CD4-positive, alpha-beta T cell treated with Interleukin-17A for 4 hours (primary cell): ENCODE measurements at places on chromosomes 2 and 18.

- DNase-seq, result no peak
Measured at GRCh38 chr2:13696601-13697000, 935.9 kb upstream of the LRATD1 start.

GRCh38 chr2:20225294-20226151, 593 bp upstream of the SDC1 start:
- peak; percentile 10 for DNase-seq

DNA sequence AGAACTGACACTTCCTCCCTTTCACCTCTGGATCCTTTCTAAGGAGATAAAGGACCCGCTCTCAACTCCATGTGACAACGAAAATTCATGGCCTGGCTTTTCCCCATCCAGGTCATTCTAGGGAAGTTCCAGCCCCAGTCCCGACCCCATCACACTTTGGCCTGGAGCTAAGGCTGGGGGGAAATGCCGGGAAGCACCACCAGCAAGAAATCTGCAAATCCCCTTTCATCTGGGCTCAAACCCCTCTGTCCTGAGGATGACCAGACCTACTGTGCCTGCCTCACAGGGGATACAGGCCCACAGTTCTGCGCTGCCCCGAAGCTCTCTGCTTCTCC, 1.3 kb downstream of the SIX2 start:
- DNase-seq, result no peak

DNA sequence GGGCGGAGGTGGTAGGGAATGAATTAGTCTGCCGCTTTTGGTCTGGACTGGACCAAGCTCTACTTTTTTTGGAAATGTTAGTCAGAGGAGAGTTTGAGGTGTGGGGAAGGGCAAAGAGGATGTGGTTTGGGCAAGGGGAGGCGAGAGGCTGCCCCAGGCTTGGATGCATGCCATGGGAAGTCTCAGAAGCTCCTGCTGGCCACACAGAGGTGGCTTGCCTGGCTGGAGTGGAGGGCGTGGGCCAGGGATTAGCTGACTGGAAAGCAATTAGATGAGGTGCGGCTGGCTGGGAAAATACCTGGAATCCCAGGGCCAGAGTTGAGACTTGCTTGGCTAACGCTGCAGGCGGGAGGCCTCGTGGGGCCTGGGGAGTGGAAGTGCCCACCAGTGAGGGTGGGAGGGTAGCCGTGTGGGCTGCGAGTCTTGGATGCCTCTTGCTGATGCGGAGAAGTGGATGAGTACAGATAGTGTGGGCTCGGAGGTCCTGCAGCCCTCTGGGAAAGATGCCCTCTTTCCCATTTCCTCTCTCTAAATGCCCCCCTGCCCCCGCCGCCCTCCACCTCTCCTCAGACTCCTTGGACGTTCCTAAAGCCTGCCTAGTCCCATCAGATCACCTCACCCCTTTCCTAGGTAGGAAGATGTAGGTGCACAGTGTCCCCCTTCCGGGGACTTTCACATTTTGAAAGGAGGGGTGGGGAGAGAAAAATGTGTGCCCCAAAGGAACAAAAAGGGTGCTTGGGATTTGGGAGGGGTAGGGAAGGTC, 117.6 kb downstream of the SMAD7 start:
- peak; percentile 39 for DNase-seq

DNA sequence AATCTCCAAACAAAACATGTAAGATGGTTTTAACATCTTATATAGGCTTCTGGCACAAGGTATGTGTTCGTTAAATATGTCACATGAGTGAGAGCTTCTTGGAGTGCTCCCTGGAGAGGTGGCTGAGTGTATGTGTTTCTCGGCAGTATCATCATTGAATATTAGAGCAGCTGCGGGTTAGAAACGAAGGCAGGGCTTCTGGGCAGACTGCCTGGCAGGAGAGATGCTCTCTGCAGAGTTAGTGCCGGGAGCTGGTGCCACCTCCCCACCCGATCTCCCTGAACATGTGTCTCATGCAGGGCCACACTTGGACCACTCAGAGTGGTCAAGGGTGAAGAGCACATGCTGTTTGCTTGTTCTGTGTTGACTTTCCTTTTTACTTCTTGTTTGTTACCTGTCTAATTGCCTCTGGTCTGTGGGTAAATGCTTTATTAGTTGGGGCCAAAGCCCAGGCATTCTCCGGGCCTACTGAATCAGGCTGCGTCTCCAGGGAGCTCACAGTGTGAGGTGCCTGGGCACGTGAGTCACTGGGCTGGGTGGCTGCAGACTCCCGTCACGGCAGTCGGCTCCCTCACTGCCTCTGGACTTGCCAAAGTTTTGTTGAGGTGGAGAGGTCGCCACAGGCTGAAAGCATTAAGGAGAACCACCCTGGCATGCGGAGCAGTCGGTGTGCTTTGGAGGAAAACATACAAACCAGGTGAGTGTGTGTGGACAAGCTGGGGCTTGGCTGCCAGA, 246.6 kb downstream of the FHOD3 start:
- no peak for DNase-seq

GRCh38 chr2:19109518-19109917, 248.9 kb downstream of the OSR1 start:
- no peak for DNase-seq

DNA sequence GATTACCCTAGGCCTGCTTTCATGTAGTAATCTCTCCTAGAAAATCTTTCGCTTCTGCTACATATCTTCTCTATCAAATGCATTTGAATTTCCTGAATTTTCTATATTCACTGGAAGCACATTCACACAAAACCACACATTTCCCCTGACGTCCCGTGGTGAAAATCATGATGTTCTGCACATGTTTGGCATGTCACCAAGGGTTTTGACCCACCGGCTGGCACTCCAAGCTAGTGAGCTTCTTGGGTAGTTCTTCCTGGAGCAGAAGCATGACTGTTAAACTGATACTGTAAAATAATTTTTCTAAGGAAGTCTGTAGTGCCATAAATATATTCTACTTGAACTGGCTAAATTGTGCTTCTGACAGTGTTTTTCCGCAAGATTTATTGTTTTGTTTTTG, 510.1 kb upstream of the SLC8A1 start:
- no peak for DNase-seq

- DNase-seq, result no peak
Measured at GRCh38 chr2:40516604-40517003, 64.7 kb upstream of the SLC8A1 start.

DNA sequence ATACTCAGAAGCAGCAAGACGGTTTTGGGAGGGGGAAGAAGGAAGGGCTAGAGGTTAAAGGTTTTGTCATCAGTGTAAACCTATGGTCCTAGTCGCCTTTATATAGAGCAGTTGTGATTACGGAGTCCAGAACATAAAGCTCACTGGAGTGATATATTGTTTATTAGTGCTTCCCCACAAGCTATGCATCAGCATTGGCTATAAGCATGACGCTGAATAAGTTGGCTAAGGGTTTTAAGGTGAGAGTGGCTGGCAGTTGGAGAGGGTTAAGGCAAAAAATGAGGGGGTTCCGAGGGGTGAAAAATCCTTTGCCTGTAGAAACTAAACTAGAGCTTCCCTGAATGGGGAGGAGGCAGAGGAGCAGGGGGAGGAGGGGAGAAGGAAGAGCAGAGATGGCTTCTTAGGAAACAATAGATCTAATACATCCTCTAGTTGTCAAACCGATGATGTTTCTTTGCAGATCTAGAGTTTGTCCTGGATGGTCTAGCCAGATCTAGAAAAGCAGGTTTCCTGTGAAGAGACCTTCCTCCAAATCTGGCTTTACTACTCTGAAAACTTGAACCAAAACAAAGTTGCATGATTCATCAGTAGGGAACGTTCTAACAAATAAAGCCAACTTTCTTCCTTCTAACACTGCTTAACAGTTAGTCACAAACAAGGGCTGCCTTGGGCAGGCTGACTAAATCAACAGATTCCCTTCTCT, 2.5 kb downstream of the KLF7 start:
- DNase-seq, result peak; percentile 68

GRCh38 chr18:49162226-49162864, 211.6 kb upstream of the SMAD7 start:
- DNase-seq, result no peak

GRCh38 chr2:69032336-69032735, 19.4 kb downstream of the ANTXR1 start:
- no peak for DNase-seq

GRCh38 chr18:57027190-57027708, 119.6 kb upstream of the BOD1L2 start:
- no peak for DNase-seq

- no peak for DNase-seq
Measured at GRCh38 chr2:230161184-230161583, 58.6 kb downstream of the SP110 start.

- no peak for DNase-seq
Measured at GRCh38 chr2:99404039-99404796, 67.0 kb downstream of the EIF5B start.

DNA sequence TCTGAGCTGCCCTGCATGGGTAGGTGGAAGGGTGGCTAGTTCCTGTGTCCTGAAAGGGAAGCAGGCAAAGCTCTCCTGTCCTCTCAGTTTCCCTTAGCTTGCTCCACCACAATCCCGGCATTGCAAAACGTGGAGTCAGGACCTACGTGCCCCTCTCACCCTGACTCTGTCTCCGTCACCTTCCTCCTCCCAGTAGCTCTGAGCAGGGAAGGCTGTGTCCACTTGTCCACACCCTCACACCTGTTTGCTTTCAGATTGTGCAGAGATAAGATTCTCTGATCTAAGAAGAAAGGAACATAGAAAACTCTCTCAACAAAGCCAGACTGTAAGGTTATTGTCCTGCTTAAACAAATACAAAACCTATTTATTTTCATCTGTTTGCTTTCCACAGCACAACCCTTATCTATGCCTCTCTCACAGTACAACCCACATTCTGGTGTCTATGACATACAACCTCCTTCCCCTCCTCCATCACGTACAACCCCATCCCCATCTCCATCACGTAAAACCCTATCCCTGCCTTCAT, 79.0 kb downstream of the ALPK2 start:
- no peak for DNase-seq

- no peak for DNase-seq
Measured at GRCh38 chr2:108936076-108936864, 52.8 kb downstream of the EDAR start.

- peak; percentile 13 for DNase-seq
Measured at GRCh38 chr2:216857131-216857550, 2.7 kb downstream of the TNP1 start.

DNA sequence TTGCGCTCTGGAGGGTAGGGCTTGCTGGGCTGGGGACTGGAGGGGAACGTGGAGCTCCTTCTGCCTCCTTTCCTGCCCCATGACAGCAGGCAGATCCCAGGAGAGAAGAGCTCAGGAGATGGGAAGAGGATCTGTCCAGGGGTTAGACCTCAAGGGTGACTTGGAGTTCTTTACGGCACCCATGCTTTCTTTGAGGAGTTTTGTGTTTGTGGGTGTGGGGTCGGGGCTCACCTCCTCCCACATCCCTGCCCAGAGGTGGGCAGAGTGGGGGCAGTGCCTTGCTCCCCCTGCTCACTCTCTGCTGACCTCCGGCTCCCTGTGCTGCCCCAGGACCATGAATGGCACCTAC, 4.3 kb downstream of the GPR35 start:
- no peak for DNase-seq

GRCh38 chr2:169659320-169659719, 34.9 kb downstream of the CFAP210 start:
- DNase-seq, result no peak

- no peak for DNase-seq
Measured at GRCh38 chr2:3051266-3051665, 326.4 kb downstream of the EIPR1 start.

- DNase-seq, result no peak
Measured at GRCh38 chr2:98090951-98091350, 4.0 kb downstream of the VWA3B start.

DNA sequence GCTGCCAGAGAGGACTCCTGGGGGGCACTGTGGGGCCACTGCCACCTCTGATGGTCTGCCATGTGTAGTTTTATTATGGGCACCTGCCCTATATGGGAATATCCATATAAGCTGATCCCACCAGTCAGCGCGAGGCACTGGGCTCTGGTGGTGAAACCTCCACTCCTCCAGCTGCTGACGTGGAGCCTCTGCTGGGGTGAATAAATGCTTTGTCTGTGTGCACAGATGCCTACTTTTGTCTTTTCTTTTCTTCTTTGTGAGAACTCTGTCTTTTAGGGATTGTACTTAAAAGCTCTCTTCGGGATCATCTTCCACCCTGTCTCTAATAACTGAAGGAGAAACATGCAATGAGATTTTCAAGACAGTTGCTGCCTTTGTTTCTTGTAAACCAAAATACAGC, 68.9 kb upstream of the NCK2 start:
- no peak for DNase-seq

GRCh38 chr2:176793792-176794191, 418.8 kb upstream of the HNRNPA3 start:
- no peak for DNase-seq

- DNase-seq, result no peak
Measured at GRCh38 chr2:148557844-148558436, 86.6 kb upstream of the EPC2 start.

DNA sequence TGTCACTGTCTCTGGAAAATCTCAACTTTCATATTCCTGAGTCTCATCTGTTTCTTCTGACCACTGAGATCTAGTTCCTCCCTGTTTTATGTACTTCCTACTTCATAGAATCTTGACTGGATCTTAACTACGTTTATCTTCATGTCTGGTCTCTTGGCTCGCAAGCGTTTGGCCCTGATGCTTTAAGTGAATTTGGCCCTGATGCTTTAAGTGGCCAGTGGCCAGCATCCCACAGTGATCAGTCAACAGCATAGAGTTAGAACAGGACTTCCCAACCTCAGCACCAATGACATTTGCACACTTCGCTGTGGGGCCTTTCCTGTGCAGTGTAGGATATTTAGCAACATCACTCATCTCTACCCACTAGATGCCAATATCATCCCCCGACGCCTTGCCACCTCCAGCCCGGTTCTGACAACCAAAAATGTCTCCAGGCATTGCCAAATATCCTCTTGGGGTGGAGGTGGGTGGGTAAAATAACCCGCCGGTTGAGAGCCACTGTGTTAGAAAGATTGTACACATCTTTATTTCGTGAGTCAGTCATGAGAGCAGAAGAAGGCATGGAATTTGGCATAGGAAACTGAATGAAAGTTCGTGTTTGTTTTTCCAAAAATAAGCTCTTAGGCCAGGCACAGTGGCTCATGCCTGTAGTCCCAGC, 12.2 kb downstream of the TM4SF20 start:
- DNase-seq, result no peak

DNA sequence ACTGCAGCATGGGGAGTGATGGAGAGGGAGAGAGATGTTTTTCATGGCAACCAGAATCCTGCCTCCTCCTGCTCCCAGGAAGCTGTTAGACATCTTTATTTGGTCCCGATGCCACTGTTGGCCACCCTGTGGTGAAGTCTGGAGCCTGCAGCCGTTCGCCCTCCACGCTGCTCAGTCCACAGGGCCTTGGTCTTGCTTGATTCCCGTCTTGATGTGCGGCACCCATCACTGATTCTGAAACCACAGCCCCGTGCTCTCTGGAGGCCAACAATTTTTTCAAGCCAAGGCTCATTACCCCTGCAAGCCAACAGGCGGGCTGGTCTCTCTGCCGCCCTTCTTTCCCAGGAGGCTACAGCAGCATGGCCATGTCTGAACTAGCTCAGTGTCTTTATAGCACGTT, 24.5 kb downstream of the SIGLEC15 start:
- DNase-seq, result peak; percentile 11

- DNase-seq, result no peak
Measured at GRCh38 chr18:34544930-34545329, 165.2 kb upstream of the DTNA start.
